AG04449 (cell line): ENCODE measurements at places on chromosomes 13 and 19.

DNA sequence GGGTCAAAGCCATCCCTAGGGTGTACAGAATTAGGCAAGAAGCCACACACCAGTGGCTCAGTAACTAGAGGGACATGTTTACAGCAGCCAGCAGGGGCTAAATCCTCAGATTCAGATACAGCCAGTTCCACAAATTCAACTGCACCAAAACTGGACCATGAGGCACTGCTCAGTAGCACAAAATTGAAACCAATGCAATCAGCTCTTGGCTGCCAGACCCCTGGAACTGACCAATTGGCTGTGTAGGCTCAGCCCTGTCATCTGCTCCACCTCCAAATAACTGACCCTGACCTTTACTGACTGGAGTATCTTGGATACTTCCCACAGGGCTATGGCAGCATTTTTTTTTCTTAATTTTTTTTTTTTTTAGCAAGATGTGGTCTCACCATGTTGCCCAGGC, 226.5 kb downstream of the FOXO1 start:
- no peak for DNase-seq

DNA sequence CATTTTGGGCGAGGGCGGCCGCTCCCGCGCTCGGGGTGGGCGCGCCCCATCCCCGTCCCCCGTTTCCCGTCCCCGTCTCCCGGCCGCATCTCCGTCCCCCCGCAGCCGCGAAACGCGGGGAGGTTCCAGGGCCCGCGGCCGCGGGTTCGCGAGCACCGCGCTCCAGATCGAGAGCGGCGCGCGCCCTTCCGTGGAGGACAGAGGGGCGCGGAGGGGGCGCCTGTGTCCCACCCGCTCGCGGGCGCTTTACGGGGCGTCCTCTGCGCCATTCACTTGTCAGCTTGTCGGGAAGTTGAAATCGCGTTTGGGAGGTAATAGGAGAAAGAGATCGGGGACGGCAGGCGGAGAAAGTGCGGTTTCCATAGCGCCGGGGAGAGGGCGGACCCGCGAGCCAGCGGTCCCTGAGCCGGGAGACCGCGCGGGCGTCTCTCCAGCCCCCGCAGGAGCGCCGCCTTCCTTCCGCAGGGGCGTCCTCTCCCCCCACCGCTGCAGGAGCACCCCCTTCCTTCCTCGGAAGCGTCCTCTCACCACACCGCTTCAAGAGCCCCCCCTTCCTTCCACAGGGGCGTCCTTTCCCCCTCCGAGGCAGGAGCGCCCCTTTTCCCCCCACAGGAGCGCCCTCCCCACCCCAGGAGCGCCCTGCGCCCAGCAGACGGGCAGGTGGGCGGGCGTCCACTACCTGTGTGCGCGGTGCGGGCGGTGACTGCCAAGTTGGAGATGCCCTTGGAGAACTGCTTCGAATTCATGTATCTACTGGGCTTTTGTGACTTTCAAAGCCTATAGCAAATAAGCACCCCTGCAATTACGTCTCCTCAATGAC, 962 bp upstream of the IRS2 start:
- no peak for DNase-seq

- no peak for DNase-seq
These were observed 997 bp upstream of the ZNF446 start for GRCh38 chr19:58474997-58475713.

- no peak for DNase-seq
These were observed 8.6 kb upstream of the EPSTI1 start for GRCh38 chr13:43000676-43001075.

- peak; percentile 28 for DNase-seq
These were observed 357.8 kb downstream of the DCT start for GRCh38 chr13:94121686-94122085.

DNA sequence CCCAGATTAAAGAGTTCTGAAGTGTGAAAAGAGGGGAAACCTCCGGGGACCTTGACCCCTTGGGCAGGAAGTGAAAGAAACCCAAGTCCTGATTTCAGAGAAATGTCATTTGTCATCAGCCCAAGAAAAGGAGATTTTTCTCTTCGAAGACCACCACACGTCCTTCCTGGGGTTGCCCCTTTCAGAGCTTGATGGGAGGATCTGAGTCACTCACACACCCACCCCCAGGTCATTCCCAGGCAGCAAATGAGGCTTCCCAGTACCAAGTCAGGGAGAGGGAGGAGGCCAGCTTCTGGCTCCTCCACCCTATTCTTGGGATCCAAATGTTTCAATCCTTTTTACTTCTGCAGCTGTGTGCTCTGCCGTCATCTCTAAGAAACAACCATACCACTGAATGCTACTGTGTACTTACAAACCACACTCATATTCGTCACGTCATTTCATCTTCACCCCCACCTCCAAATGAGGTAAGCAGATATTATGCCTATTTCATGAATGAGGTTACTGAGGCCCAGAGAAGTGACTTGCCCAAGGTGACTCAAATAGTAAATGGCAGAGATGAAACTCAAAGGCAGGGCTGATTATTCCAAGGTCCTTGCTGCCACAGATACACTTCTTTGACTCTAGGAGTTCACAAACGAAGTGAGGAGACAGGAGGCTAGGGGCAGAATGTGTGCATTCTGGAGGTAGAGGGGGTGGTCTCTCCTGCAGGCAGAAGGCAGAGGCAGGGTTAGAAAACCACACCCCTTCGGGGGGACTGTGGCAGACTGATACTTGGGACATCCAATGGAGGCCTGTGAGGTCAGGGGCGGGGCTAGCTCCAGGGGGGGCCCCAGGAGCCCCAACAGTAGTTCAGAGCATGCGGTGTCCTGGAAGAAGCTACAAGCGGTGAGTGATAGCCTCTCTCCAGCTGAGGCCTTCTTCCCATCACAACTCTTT, 5.0 kb upstream of the KMT2B start:
- no peak for DNase-seq

- DNase-seq: no peak
These were observed 2.6 kb upstream of the MAB21L1 start for GRCh38 chr13:35479038-35479492.

DNA sequence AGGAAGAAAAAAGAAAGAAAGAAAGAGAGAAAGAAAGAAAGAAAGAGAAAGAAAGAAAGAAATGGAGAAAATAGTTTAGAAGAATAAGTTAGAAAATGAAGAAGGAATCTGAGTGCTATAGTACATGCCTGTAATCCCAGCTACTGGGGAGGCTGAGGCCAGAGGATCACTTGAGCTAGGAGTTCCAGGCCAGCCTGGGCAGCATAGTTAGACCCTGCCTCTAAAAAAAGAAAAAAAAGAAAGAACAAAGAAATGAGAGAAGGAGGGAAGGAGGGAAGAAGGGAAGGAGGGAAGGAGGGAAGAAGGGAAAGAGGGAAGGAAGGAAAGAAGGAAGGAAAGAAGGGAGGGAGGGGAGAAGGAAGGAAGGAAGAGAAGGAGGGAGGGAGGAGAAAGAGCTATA, 1339.8 kb downstream of the OLFM4 start:
- no peak for DNase-seq

DNA sequence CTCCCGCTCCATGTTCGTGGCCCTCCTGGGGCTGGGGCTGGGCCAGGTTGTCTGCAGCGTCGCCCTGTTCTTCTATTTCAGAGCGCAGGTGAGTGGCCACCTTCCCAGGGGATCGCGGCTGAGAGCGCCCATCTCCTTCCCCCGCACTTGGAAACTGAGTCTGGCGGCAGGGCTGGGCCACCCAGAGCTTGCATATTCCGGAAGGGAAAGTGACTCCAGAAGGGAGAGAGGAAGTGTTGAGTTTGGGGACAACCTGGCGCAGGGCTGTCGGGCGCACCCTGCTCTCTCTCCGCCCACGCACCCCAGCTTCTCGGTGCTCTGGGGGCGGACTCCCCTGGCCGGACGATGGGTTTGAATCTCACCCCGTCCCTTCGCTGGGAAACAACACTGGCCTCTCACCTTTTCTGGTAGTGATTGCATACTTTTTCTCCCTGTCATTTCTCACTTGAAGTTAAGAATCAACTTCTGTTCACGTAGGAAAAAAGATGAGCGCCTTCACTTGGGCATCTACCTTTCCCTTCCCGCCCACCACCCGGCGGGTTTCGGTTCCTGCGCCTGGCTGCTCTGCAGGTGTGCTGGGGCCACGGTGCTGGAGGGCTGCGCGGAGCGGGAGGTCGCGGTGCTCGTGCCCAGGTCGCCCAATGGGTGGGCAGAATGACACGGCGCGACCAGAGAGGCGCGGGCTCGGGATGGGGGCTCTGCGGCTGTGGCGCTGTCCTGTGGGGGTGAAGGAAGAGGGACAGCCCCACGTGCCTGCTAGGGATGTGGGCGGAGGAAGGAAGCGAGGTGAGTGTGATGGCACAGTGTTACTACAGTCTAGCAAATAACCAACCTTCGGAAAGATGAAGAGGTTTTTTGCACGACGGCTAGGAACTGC, 721 bp downstream of the TNFSF11 start:
- no peak for DNase-seq

- no peak for DNase-seq
These were observed at the start of gene ING1 for GRCh38 chr13:110713642-110713952. TSS of gene ING1 (plus strand) at chr13:110713700. CDS start at chr13:110714150, 450 bp downstream.
